ENCODE measurements at places on chromosomes 16 and 17.

- peak; percentile 77 for DNase-seq
These were observed 432 bp downstream of the ZNF276 start for GRCh38 chr16:89721546-89722391.

- no peak for DNase-seq
These were observed 28.0 kb downstream of the FZD2 start for GRCh38 chr17:44585315-44585714.

- DNase-seq: no peak
These were observed 250.6 kb downstream of the UTP18 start for GRCh38 chr17:51510940-51511339.

DNA sequence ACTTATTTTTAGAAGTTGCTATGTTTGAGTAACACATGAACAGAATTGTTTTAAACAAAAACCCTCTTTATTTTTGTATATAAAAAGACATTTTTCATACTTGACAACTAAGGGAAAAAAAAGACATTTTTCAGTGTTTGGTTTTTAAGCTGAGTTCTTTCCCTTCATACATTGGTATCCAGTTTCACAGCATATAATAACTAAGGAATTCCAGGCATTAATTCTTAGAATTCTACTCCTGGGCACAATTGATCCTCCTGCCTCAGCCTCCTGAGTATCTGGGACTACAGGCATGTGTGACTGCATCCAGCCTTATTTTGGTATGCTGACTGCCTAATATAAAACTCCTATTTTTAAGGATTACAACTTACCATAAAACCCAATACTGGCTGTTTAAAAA lies 8.4 kb downstream of the FBXO47 start:
- no peak for DNase-seq

- DNase-seq: no peak
These were observed 130.1 kb upstream of the TMEM97 start for GRCh38 chr17:28188841-28189263.

GRCh38 chr17:60676758-60677307 lies 818 bp upstream of the BCAS3 start:
- no peak for DNase-seq

DNA sequence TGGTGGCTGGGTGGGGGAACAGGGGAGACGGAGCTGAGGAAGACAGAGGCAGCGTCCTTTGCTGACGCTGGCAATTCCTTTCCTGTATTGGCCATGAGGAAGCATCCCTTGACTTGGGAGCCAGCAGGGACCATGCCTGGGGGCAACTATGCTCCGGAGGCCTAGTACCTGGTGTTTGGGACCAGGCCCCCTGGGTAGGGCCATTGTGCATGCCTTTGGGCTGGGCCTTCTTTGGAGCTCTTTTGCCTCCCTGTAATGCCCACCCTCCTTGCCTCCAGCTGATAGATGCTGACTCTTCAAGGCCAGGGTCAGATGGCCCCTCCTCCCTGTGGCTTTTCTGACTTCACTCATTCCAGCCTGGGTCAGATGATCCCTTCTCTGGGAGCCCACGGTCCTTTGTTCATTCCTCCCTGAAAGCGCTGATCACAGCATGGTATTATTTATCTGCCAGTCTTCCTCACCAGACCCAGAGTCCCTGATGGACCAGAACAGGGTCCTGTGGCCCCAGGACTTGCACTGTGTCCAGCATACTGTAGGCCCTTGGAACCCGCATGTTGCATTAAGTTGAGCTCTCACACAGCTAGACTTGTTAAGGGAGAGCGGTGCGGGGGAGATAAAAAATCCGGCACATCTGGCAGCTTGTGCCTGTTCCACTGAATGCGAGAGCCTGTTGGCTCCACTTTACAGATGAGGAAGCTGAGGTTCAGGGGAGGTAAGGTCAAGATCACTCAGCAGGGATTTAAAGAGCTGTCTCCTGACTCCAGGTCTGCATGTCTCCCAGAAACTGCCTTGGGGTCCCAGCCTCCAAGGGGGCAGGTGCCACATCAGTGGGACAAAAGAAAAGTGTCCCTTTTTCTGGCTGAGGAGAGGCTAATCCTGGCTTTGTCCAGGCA lies 2.9 kb downstream of the STARD3 start:
- DNase-seq: no peak

DNA sequence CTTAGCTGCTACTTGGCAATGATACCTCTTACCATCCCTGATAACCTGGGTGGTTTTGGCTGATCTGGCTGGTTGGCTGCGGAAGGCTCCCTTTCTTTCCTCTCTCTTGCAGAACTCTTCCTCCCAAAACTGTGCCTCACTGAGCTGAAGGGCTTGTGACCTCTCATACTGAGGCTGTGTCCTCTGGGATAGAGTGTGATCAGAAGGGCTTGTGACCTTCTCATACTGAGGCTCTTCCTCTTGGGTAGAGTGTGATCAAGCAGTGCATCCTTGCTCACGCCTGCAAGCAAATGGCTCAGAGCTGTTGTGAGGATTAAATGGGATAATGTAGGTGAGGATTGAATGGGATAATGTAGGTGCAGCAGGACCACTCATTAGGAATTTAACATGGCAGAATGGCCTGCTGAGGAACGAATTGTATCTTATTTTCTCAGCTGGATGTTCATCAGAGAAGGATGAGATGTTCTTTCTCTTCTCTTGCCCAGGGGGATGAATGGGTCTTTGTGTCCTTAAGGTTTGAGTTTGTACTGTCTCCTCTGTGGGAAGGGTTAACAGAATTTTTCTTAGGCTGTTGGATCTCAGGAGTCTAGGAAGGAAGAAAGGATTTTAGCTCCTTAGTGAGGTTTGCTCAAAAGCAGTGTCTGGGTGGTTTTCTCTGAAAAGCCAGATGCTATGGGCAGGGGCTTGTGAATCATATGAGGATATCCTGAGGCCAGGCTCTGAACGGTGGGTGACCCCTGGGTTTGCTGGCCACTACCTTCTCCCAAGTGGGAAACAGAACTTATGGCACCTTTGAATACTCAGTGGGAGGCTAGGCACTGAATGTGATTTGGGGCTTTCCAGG lies 130.0 kb upstream of the HS3ST2 start:
- DNase-seq: no peak

- DNase-seq: no peak
These were observed 9.8 kb upstream of the SLC6A2 start for GRCh38 chr16:55645986-55646385.

DNA sequence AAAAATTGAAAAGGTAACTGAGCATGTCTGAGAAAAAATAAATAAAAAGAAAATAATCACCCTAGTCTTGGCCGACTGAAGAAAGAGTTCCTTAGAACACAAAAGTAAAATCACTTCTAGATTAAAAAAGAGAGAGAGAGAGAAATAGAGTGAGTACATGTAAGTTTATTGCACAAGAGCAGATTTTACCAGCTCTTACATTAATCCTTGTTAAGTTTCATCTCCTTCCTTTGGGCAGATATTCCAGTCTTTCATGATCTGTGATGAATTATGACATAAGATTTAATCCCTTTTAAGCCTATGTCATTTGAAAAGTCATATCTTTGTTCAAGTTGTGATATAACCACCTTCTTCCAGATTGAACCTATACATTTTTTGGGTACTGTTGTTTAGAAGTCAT lies 54.8 kb downstream of the NFAT5 start:
- no peak for DNase-seq

DNA sequence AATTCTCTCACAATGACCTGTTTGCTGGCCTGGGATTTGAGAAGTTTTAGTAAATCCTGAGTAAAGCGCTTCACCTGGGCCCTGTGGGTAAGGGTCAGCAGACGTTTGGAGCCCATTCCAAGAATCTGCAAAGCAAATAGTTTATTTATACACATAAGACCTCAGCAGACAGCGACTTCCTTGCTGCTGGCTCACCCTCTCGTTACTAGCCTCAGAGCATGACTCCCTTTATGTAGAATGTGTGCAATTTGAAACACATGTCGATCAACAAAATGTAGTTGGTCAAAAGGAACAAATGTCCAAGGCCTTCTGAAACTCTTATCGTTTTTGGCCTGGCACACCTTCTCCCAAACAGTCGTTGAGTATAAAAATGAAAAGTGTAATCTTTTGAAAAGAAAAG lies 31.3 kb downstream of the MARF1 start:
- no peak for DNase-seq

DNA sequence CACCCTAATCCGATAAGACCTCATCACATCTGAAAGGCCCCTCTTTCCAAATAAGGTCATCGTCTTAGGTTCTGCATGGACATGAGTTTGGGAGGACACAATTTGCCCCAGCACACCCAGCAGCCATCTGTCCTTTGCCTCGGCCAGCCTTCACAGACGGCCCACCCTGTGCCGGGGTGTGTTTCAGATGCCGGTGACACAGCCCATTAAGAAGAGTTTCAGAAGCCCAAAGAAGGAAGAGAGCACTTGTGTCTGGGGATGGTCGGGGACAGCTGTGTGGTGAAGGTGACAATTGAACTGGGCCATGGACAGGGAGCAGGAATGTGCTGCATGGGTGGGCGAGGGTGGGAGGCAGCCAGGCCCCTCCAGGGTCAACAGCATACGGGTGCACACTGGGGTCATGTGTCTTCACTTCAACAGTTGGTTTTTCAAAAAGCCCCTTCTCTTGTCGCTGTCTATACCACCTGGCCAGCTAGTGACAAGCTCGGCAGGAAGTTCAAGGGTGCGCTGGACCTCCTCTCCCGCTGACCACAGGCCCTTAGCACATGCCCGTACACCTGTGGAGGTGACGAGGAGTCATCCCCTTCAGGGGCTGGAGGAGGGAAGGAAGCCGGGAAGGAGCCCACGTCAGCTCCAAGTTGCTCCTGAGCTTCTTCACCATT lies 183.1 kb downstream of the C16orf95 start:
- DNase-seq: no peak

DNA sequence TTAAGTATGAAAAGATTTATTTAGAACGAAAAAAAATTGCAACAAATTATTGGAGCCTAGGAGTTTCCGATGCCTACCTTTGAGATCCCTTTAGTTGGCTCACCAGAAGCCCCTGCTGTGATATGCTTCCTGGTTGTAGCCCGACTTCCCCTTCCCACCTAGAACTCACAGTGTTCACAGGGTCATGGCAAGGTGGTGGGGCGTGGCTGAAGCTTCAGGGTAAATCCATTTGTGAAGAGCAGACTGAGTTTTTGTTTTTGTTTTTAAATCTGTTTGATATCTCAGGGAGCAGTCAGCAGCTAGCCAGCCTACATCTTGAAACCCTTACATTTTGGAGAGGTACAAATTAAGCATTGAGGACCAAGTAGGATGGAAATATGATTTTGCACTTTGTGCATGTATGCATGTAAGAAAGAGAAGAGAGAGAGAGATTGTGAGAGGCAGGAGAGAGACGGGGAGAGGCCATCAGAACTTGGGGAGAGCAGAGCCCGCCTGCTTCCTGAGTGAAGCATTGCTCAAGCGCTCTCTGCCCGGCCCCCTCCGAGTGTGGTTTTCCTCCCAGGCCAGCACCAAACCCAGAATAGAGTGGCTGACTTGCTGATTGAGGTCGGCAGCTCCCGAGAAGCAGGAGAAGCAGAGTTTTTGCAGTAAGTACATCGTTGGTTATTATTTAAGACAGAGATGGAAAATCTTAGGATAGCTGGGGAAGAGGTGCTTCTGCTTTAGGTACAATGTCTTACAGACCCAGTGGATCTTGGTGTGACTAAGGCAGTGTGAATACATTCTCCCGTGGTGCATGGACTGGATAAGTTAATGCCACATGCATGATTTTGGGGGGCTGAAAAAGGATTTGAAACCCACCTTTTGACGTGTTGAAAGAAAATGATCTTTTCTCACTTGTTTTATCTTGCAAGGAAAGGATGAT lies 64.2 kb downstream of the SPECC1 start:
- peak; percentile 33 for DNase-seq

- DNase-seq: no peak
These were observed 509.6 kb upstream of the EEF2KMT start for GRCh38 chr16:5607169-5607568.

GRCh38 chr16:2858245-2859025 lies 465 bp upstream of the PRSS22 start:
- DNase-seq: no peak

- DNase-seq: no peak
These were observed 207.6 kb downstream of the CEP112 start for GRCh38 chr17:65984299-65984698.

- no peak for DNase-seq
These were observed 2.6 kb downstream of the APRT start for GRCh38 chr16:88809068-88809675.

GRCh38 chr17:64386412-64387144 lies 4.1 kb downstream of the PECAM1 start:
- no peak for DNase-seq

DNA sequence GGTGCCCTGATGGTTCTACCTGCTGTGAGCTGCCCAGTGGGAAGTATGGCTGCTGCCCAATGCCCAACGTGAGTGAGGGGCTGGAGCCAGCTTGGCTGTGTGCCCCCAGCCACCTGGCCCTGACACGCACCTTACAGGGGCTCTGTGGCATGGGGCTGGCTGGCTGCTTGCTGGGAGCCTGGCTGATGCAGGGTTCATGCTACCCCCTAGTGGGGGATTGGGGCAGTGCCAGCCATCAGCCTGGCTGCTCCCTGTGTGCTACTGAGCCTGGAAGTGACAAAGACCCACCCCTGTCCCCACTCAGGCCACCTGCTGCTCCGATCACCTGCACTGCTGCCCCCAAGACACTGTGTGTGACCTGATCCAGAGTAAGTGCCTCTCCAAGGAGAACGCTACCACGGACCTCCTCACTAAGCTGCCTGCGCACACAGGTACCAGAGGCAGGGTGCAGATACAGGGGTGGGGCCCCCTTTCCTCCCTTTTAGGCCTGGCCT lies 5.7 kb downstream of the GRN start:
- peak; percentile 60 for DNase-seq

DNA sequence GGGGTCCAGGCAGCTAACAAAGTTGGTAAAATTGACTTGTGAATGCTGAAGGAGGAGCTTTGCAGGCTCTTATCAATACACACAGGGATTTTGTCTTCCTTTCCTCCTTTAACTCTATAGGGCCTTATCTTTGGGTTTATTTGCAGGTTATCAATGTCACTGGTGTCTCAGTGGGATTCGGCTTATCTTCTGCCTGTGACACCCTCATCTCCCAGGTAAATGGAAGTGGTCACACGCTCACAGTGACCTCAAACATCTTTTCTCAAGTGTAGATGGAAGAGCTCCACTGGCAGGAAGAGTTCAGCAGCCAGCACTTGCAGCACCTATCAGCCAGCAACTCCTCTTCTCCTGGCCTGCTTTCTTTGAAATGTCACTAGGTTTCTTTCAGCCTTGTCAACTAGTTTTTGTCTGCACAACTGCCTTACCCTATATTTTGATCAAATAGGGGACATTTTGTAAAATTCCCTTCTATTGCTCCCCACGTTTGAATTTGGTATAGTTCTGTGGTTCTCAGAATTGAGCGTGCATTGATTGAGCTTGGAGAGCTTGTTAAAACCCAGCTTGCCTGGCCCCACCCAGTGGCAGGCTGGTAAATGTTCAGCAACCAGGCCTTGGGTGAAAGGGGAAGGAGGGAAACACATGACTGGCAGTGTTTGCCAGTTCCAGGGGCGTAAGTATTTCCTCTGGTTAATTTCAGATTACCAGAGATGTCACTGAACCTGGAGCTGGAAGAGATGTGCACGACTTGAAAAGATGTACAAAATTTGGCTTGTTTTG lies 12.8 kb downstream of the SLC47A1 start:
- no peak for DNase-seq

DNA sequence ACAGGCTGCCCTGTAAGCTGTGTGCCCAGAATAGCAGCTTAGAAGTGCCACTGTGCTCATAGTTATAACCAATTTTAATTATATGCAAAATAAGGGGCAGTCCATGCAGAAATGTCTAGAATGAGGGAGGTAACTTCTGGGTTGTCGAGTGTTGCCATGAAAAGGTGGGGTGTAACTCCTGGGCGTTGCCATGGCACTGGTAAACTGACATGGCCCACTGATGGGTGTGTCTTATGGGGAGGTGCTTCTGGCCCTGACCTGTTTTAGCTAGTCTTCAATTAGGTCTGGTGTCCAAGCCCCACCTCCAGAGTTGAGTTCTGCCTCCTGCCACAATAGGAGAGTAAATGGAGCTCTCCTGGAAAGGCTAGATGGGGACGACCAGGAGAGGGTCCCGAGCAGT lies 120.6 kb downstream of the SALL1 start:
- no peak for DNase-seq
